Stimulated activated CD8-positive, alpha-beta memory T cell treated with anti-CD3 and anti-CD28 coated beads, Interleukin-12 subunit alpha, Interleukin-12 subunit beta, amount 100 ng/mL, for 4 hours (primary cell): ENCODE measurements at places on chromosomes 2 and 18.

- DNase-seq = no peak
Measured at GRCh38 chr2:160474891-160475787, 18.5 kb downstream of the RBMS1 start.

- no peak for DNase-seq
Measured at GRCh38 chr2:216837740-216838139, 22.1 kb downstream of the TNP1 start.

DNA sequence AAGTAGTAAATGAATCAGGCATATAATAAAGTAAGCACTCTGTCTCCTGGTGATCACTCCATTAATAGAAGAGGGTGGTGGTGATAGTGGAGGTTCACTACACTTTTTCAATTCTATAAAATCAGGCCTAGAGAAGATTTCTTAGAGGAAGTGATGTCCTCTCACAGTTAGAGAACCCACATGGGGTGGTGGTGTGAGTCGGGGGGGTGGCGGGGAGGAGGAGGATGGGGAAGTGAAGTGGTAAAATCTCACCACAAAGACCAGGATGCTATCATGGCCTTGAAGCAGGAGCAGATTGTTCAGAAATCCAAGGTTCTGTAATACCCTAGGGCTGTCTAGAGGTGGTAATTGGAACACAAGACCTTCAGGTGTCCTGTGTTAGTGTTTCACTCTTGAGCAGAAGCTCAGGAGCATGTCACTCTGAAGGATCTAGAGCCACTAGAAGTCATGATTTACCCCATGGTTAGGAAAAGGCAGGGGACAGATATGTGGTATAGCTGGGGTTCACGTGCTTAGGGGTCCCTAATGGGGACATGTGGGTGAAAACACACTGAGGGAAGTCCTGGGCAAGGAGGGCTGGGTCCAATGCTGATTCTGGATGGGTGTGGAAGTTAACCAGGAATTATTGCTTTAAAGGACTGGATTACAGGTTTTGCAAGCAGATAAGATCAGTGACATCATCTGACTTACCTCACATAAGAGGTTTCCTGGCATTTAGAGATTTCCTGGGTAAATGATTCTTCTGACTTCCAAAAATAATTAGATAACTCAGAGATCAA, 31.0 kb downstream of the RNF125 start:
- peak; percentile 9 for DNase-seq

- peak; percentile 8 for DNase-seq
Measured at GRCh38 chr2:102664471-102664909, 45.1 kb downstream of the SLC9A2 start.

DNA sequence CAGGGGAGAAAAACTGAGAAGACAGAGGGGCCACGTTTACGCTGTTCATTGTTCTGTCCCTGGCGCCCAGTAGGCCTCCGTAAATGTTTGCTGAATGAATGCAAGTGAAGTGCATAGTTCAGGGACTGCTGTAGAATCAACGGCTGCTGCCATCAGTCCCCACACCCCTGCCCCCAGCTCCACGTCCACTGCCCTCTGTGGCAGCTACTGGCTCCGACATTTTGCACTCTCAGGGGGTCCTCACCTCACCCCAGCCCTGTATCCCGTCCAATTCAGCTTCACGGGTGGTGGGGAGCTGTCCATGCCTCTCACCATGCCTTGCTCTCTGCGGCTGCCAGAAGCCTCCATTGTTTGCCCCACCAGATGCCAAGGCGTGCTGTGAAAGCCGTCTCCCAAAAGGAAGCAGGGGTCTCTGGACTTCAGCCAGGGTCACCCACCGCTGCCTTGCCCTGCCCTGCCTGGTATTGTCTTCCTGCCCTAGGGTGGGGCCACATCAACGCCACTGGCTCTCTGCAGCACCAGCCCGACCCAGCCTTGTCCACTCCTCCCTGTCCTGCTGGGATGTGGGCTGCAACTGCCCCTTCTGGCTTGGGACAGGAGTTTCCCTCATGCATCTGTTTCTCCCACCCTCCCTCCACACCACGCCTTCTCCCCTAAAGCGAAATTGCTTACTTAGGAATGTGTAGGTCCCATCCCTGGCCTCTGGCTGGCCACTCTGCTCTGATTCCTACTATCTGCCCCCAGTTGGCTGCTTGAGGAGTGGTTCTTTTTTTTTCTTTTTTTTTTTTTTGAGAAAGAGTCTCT, 86.0 kb downstream of the RHOB start:
- no peak for DNase-seq
